ENCODE measurements at places on chromosomes 1 and 21.

DNA sequence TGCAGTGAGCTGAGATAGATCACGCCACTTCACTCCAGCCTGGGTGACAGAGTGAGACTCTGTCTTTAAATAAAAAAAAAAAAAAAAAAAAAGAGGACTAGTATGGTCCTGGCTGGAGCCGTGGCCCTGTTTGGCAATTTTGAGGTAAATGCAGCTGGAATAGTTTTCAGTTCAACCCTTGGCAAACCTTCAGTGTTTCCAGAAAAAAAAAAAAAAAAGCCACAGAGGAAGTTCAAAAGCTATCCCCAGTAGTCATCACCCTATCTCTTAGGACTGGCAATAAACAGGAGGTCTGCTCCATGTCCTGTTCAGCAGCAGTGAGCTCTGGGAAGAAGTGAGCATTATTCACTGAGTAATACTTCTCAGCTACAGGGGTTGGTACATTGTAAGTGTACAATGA lies 56.8 kb upstream of the ERRFI1 start:
- DNase-seq: peak; percentile 97

DNA sequence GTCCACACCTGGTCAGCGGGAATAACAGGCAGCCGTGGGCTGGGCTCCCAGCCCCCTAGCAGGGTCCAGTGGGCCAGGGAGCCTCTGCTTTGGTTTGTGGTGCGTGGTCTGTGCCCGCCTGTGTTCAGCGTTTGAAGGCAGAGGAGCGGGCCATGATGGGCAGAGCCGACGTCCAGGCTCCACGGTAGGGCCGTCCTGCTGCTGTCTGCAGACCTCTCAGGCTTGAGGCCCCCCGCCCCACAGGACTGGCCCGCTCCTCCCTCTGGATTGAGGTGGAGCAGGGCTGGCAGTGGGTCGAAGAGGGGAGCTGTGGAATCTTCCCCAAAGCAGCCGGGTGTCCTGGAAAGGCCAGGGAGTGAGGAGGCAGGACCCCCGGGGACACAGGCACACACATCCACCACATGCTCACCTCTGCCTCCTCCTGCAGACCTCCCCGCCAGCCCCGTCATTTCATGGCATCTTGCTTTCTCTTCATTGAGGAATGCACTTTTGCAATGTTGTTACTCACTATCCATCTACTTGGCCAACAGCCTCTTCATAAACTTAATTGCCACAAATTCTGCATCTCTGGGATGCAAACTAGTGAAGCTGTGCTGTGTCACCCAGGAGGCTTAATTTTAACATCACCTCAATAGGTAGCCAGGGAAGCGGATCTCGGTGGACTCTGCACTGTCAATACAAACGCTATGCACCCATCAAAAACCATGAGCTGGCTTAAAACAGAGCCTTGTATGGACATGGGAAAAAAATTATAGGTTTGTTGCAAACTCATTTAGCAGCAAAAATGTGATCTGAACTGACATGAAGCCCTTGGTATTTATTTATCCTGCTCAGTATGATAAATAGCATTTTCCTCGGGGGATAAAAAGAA lies 85.9 kb downstream of the PDE9A start:
- peak; percentile 41 for DNase-seq

DNA sequence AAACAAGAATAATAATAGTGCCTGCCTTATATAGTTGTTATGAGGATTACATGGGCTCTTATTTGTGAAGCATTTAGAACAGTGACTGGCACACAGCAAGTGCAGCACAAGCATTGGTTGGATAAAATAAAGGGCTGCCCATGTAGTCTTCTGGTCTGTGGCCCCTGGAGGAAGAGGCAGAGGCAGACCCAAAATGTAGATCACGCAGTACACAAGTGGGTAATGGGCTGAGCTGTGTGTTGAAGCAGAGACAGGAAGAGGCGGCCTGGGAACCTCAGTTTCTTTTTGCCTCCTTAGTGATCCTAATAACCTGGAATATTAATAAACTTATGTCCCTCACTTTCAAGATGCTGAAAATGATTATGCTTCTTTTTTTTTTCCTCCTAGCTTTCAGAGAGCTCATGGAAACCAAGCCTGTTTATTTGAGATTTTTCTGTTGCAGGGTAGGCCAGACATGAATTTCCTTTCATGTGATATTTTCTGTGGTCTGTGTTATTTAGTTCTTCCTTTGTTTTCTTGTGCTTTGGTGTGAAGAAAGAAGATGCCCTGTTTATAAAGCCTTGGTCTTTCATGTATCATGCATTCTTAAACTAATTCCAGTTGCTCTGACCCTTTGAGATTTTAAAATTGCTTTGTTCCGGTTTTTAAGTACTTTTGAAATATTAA lies 42.5 kb downstream of the LRRC8D start:
- DNase-seq: no peak

GRCh38 chr1:178571807-178572206 lies 58.9 kb downstream of the TEX35 start:
- DNase-seq: no peak

- no peak for DNase-seq
Measured at GRCh38 chr1:33516891-33517567, 44.6 kb downstream of the ZSCAN20 start.

DNA sequence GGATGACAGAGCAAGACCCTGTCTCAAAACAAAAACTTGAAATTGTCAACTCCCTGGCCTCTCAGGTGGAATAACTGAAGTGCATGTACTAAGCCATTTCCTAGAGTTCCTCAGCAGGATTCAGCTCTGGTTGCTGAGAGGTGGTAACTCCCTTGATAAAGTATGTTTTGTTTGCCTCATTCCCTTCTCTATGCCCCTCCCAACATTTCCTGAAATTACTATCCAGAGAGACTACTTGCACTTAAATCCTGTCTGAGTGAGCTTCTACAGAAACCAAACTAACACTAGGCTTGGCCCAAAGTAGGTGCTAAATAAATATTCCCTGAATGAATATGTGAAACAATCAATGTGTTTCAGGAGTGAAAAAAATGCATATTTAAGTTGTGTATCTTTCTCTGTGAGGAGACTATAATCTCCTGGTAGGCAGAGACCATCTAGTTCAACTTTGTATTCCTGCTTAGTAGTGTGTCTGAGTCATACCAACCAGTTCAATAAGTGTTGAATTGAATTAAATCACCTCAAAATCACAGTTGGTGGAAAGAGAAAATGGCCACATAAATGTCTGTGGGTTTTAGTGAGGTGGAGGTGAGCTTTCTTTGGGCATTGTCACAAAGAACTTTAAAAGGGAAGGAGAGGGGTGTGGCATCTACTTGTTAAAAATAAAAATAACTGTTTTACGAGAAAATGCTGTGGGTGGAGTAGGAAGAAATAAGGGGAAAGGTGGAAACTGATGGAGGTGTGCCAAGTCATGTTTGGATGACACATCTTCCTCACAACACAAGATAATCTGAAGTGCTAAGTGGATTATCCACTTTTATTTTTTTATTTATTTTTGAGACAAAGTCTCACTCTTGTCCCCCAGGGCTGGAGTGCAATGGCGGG lies 12.6 kb downstream of the RIMKLA start:
- DNase-seq: no peak

DNA sequence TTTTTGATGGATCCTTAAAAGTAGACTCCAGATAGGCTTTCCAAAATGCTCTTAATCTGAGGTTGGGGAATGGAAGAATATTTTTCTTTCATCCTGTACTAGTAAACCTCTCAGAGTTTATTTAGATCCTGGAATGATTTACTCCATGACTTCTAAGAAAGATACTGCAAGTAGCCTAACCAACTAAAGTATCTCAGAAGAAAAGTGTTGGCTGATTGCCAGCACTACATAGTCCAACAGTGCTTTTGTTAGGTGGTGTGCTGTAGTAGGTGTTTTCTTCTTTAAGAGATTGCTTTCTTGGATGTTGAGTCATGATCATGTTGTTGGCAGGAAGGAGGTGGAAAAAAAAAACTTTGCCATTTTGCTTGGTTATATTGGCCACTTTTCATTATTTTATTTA lies 119.8 kb downstream of the OSBPL9 start:
- peak; percentile 79 for DNase-seq

GRCh38 chr1:156089704-156090103 lies 7.4 kb upstream of the MEX3A start:
- no peak for DNase-seq

DNA sequence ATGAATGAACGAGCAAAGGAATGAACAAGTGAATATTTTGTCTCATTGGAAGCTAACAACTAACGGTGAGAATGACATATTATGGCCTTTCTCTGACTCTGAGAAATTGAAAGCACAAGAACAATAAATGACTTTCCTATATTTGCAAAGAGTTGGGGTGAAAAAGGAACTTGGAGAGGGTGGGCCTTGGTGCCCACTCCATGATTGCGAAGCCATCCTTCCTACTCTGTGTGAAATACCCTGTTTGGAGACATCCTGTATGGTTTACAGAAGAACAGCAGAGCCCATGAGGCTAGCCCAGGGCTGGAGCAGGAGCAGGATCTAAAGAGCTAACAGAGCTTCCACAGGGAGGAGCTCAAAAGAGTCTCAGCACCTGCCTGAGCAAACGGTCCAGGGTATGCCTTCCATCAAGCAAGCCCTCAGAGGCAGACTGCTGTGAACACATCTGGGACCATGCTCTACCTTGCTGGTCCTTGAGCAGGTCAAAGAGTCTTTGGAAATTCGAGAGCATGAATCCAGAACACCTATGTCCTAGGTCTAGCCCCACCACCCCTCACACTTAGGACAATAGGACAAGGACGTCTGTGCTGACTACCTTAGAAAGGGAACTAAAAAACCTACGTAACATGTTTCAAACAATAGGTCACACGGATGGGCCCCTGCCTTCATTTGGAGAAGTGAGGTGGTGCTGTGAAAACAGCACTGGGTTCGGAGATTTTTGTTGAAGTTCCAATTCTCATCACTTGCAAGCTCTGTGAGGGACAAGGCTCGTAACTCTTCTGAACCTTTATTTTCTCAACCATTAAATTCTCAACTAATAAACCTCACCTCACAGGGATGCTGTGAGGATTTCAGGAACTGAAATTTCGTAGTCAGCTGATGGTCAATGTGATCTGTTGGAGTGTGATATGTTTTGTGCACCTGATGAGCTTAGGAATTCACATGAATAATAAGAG lies 377.4 kb downstream of the RRAGC start:
- DNase-seq: no peak

DNA sequence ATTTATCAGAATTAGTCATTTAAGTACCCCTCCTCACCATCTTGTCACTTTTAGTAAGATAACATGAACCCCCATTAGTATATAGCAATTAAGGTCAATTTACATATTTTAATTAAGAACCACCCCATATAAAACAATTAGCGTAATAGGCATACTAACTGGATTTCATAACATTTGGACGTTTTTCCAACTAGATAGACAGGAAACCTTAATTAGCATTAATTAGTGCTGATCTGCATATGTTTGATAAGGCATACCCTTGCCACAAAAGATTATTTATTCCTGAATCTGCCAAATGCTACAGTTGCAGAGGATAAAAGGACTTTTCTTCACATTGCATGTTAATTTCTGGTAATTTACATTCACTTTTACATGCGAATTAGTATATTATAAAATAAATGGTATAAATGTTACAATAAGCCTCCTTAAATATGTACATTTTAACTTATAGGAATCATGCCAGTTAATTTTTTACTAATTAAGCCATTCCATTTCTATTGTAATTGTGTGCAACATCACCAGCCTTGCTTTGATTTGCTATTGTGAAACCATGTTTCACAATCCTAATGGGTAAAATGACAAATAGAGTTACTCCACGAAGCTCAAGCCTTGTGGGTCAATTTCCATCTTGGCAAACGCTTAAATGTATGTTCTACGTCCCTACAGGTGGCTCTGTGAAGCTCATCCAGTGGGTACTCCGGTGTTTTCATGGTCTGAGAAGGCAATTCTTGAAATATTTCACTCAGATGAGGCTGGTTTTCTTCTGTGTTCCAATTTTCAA lies 469.6 kb downstream of the DPYD start:
- peak; percentile 33 for DNase-seq

- DNase-seq: no peak
Measured at GRCh38 chr1:17210176-17210575, 5.2 kb downstream of the PADI1 start.

DNA sequence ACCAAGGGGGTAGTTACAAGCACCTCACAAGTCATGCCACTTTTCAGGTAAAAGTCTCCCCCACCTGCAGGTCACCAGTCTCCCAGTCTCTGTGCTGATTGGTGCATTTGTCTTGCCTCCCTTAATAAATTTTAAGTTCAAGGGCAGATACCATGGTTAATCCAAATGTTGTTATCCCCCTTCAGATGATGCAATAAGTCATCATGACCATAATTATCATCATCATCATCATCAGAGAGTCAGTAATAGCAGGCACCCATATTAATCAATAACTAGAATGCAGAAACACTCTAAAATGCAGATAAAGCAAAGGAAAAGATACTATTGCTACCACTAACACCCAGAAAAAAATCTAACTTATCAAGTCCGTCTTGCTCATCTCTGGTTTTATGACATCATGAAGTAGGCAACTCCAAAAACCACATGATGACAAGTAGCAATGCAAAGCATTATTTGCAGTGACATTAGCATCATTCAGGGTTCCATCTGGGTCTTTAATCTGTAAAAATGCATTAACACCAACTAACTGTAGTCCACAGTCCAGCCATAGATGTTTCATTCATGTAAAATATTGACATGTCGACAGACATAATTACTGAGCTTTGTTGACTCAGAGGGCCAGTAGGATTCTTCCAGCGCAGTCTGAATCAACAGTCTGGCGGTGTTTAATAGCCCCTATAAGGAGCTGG lies 492.0 kb upstream of the RUNX1 start:
- DNase-seq: peak; percentile 43

Data from amniotic epithelial cell (primary cell).